Anterior cingulate cortex (tissue), 58 donors: ENCODE measurements at places on chromosomes 3 and 15.

- no peak for DNase-seq
These were observed 35.8 kb downstream of the HCN4 start for GRCh38 chr15:73333001-73333400.

- no peak for DNase-seq
These were observed 156.1 kb downstream of the THRB start for GRCh38 chr3:24338409-24339130.

DNA sequence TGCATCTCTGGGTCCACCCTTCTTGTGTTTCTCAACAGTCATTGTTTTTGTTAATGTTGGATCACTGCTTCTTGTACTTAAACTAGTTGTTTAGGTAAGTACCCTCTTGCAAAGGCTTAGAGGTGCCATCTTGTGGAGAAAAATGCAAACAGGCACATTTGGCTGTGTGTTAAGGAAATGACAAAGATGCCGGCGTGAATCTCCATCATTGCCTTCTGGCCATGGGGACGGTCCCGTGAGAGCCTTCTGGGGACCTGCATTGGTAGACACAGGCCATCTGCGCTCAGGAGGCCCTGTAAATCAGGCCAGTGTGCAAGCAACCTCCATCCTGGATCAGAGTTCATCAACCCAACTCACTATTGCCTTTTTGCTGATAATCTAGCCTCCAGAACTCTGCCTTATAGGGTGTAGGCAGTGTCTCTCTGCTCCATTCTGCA, 158.6 kb upstream of the NR2E3 start:
- peak; percentile 5 for DNase-seq

- DNase-seq = peak; percentile 66
These were observed 4.4 kb upstream of the SYNM start for GRCh38 chr15:99100245-99101173.

- no peak for DNase-seq
These were observed 178.2 kb upstream of the GOLIM4 start for GRCh38 chr3:168273917-168274316.

DNA sequence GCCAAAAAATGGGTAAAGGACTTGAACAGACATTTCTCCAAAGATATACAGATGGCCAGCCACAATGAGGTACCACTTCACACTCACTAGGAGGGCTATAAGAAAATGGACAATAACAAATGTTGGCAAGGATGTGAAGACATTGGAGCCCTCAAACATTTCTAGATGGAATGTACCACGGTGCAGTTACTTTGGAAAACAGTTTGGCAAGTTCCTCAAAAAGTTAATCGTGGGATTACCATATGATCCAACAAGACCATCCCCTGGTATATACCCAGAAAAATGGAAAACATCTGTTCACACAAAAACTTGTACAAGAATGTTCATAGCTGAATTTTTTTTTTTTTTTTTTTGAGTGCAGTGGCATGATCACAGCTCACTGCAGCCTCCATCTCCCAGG, 15.9 kb upstream of the HRH1 start:
- DNase-seq = no peak

DNA sequence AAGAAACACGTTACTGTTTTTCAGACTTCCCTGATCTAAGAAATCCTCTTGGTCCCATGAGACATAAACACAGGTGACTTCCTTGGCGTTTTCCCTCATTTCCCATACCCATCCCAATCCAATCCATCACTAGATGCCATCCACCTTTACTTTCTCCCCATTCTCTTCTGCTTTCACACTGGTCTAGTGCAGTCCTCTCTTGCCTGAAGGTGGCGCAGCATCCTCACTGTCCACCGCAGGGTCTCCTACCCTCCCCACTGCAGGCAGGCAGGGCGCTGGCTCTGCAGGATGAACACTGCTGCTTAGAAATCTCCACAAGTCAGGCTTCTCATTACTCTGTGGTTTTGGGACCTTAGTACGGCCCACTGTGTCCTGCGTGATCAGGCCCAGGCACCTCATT, 58.2 kb downstream of the RAB7A start:
- no peak for DNase-seq

- DNase-seq = no peak
These were observed 747 bp downstream of the PLD1 start for GRCh38 chr3:171809611-171809860.

- DNase-seq = no peak
These were observed 28.3 kb downstream of the CCDC32 start for GRCh38 chr15:40536501-40536900.

GRCh38 chr3:94978084-94978483, 915.2 kb downstream of the NSUN3 start:
- no peak for DNase-seq

DNA sequence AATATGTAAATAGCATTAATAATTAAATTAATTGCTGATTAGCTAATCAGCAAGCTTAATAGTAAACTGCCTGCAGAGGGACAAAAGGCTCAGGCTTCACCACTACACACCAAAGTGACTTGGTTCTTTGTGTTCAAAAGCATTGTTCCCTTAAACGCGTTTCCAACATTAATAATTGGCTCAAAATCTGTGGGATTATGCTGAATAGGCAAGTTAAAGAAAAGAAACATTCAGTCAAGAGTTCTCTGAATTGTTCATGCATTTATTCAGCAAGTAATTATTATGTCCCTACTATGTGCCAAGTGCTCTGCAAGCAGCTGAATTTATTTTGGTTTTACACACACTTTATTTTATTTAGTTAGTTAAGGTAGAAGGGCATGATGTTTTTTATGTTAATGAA, 558.5 kb upstream of the ARRDC4 start:
- no peak for DNase-seq

GRCh38 chr3:17386432-17386831, 356.0 kb downstream of the TBC1D5 start:
- DNase-seq = no peak
